ENCODE measurements at places on chromosomes 4 and X. TPM values are rescaled to one million over a fixed set of nuclear protein-coding genes. Genes with fewer than 3 reads are reported as not detected.

The MCUB gene
- 5.1 TPM for total RNA-seq

The TNMD gene
- total RNA-seq = not detected

The SNCA gene
- 31.6 TPM for total RNA-seq

The NUP62CL gene
- total RNA-seq = 3.9 TPM

The JCHAIN gene
- not detected for total RNA-seq

The H2BW1 gene
- total RNA-seq = not detected

The PFKFB1 gene
- 0.13 TPM for total RNA-seq

The RHOXF2 gene
- not detected for total RNA-seq

The RNF4 gene
- total RNA-seq = 52.0 TPM

The RIBC1 gene
- 0.26 TPM for total RNA-seq

The FMR1NB gene
- total RNA-seq = not detected

The MAGEA2 gene
- total RNA-seq = not detected

The BEX2 gene
- total RNA-seq = 46.6 TPM

The TCEAL7 gene
- 1.1 TPM for total RNA-seq

The ARHGEF38 gene
- total RNA-seq = 0.26 TPM

The TMSB15C gene
- 1.8 TPM for total RNA-seq

The DTHD1 gene
- total RNA-seq = under 0.01 TPM

The NLGN4X gene
- 0.13 TPM for total RNA-seq

The GABRE gene
- 32.1 TPM for total RNA-seq

The GPR82 gene
- not detected for total RNA-seq

The PCDH7 gene
- 12.1 TPM for total RNA-seq

The CACNA1F gene
- total RNA-seq = under 0.01 TPM

The MAGEA2B gene
- not detected for total RNA-seq
